ENCODE measurements at places on chromosomes 6 and 20. TPM values are rescaled to one million over a fixed set of nuclear protein-coding genes. Genes with fewer than 3 reads are reported as not detected.

The JAG1 gene
- 132 TPM for total RNA-seq

The CDH26 gene
- total RNA-seq: 0.29 TPM

The MED20 gene
- 25.0 TPM for total RNA-seq

The FAM83C gene
- not detected for total RNA-seq

The GUCA1A gene
- 0.96 TPM for total RNA-seq

The CYP24A1 gene
- 0.04 TPM for total RNA-seq

The ELOVL2 gene
- total RNA-seq: 0.27 TPM

The MAS1L gene
- not detected for total RNA-seq

The CST4 gene
- not detected for total RNA-seq

The HBS1L gene
- total RNA-seq: 97.5 TPM

The SNAP91 gene
- 0.34 TPM for total RNA-seq

The TMEM74B gene
- total RNA-seq: 4.5 TPM

The RRAGD gene
- total RNA-seq: 35.4 TPM

DNA sequence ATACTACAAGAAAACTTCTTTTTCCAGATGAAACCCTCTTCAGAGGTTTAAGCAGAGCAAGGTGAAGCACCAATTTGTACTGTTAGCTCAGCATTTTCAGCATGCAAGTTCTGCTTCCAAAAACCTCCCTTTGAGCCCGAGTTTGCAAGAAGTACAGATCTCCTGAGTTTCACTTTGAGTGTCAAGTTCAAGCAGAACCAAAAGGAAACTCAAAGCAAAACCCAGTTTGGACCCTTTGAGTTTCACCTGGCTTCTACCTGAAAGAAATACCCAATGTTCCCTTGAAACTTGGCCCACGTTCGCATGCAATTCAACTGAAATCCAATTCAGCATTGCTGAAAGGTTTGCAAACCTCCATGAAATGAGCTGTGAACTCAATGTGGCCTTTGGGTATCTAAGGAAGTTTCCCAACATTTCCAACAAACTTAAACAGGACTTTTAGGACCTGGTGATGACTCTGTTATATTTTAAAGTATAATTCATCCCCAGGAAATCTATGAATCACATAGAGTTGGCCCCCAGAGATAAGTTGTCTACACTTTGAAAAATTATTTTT is 62.9 kb upstream of the HBS1L start:
- no peak for DNase-seq

DNA sequence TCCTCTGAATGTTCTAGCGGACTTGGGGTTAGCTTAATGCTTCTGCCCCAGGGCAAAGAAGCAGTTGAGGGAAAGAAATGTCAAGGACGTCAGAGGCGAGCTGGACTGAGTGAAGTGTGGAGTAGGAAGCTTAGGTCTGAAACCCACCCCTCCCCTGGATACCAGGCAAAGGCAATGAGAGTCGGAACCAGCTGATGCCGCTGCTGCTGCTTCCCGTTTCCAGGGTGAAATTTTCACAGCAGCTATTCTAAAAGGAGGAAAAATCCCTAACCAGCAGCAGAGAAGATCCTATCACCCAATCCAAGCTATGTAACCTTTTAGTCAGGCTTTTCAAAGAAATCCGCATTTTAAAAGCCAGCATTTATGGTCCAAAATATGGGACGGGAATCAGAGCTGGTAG is 564.3 kb downstream of the LMBRD1 start:
- no peak for DNase-seq

DNA sequence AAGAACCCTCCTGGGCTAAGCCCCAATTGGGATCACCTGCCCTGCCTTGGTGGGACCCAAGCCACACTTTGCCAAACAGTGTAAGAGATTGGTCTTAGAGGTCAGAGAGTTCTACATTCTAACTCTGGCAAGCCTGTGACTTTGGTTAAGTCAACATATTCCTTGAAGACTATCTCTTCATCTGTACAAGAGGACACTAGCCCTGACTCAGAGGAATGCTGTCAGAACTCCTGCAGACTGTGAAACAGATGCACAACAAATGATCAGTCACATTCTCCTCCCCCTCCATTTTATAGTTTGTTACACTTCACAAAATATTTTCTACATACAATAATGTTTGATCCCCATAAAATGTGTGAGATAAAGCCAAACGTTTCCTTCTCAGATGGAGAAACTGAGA is 91.7 kb upstream of the EPB41L1 start:
- no peak for DNase-seq

- no peak for DNase-seq
These were observed 57.5 kb downstream of the MBOAT1 start for GRCh38 chr6:20154753-20155152.

GRCh38 chr6:151275121-151275520 is 35.4 kb downstream of the AKAP12 start:
- DNase-seq: no peak

GRCh38 chr6:119598883-119599282 is 249.3 kb upstream of the MAN1A1 start:
- no peak for DNase-seq

- DNase-seq: no peak
These were observed 40.4 kb upstream of the MCUR1 start for GRCh38 chr6:13854716-13855250.

GRCh38 chr6:75368151-75368779 is 83.7 kb upstream of the TMEM30A start:
- DNase-seq: no peak

DNA sequence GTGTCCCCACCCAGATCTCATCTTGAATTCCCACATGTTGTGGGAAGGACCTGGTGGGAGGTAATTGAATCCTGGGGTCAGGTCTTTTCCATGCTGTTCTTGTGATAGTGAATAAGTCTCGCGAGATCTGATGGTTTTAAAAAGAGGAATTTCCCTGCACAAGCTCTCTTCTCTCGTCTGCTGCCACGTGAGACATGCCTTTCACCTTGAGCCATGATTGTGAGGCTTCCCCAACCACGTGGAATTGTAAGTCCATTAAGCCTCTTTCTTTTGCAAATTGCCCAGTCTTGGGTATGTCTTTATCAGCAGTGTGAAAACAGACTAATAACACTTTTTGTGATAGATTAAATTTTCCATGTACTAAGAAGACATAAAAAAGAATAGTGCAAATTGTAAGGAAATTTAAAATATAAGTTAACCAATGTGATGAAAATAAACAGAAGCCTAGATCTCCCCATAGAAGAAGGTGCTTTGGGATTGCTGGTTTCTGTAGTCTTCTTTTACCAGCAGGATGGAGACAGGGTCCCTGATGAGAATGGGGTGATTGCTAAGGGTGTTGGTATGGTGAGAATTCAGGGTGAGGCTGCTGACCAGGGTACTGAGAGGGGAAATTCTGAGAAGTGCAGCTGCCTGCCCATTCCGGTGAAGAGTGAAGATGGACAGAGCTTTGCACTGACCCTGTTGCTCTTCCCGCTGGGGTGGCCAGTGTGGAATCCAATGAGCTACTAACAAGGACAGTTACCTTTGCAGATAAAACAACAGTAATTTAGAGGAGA is 50.7 kb downstream of the BMP2 start:
- DNase-seq: no peak

DNA sequence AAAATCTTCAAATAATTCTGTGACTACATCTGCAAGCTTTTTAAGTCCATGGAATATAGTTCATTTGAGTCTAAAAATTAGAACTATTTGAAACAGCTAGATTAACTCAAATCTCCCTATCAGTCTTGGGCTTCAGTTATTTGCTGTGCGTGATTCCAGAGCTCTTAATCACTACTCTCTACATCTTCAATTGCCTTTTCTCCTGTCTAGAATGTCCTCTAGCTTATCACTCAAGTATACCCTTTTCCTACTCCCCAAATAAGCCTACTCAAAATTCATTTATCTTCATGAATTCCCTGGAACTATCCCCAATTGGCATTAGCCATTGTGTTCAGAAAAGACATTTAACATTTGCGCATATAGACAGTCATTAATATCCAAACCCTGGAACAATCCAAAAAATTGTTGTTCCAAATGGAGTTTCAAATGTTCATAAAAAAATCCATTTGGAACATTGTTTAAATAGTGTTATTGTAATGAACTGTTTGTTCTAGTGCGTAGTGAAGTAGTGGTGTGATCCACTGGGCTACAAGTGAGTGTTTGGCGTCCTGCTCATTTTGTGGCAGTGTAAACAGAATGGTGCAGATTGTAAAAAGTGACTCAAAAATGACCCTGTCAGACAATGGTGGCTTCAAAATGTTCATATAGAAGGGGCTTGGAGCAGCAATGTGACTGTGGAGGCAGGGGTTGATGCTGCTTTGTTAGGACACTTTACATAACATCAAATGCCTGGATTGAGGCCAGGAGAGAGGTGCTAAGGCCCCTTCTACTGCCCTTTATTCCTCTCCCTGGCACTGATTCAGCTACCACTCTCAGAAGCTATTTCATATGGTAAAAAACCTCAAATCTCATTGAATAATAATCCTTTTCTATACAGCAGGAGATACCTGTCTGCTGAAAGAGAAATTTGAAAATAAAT is 122.3 kb downstream of the KIF6 start:
- no peak for DNase-seq

DNA sequence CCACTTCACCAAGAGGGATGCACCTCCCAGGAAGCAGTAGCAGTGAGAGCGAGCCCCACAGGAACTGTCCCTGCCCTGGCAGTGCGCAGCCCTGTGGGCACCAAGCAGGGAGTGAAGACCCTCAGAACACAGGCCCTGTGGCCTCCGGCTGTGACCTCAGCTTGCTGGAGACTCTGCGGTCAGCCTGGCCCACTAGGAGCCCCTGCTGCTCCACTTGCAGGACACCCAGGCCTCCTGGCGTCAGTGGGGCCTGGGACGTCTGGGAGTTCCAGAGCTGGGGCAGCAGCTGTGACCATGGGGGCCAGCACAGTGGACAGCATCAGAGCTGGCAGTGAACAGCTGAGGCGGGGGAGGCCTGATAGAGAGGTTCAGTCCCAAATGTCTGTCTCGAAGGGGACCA is 28.3 kb downstream of the PXDC1 start:
- no peak for DNase-seq

GRCh38 chr20:38191654-38192053 is 26.6 kb upstream of the TGM2 start:
- no peak for DNase-seq

GRCh38 chr6:118495485-118496280 is 52.4 kb upstream of the PLN start:
- peak; percentile 18 for DNase-seq

GRCh38 chr6:109252261-109253041 is 129.8 kb downstream of the CD164 start:
- DNase-seq: no peak

GRCh38 chr6:32327103-32327502 is 44.6 kb downstream of the TSBP1 start:
- DNase-seq: no peak

- DNase-seq: peak; percentile 94
These were observed 22.2 kb upstream of the CCN5 start for GRCh38 chr20:44692932-44693480.

GRCh38 chr6:121800047-121800446 is 364.6 kb downstream of the GJA1 start:
- no peak for DNase-seq

- no peak for DNase-seq
These were observed 35.1 kb upstream of the MYL9 start for GRCh38 chr20:36506253-36506652.

DNA sequence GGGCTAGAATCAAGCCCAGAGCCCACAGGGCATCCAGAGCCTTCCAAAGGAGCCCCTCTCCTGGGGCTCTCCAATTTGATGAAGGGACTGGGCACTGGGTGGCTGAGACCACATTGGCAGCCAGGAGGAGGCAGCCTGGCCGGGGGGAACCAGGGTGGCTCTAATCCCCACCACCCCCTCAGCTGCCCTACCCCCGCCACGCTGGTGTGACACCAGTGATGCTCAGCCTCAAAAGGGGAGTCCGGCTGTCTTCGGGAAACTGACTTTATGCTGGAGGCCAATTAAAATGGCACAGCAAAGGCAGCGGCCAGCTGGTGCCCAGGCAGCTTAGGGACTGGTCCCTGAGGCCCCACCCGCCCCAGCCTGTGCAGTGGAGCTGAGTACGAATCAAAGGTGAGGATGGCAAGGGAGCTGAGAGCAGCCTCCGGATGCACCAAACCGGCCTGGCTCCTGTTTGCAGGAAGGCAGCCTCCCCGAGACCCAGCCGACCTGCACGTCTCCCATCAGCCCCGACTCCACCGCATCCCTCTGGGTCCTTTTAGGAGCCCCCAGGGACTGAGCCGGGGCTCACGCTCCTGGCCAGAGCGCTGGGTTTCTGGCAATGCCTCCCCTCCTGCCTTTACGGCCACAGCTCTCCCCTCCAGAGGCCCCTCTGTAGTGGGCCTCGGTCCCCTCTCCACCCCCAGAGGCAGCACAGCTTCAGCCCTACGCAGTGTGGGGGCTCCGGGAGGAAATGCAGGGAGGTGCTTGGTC is 28.5 kb downstream of the CHRNA4 start:
- no peak for DNase-seq

DNA sequence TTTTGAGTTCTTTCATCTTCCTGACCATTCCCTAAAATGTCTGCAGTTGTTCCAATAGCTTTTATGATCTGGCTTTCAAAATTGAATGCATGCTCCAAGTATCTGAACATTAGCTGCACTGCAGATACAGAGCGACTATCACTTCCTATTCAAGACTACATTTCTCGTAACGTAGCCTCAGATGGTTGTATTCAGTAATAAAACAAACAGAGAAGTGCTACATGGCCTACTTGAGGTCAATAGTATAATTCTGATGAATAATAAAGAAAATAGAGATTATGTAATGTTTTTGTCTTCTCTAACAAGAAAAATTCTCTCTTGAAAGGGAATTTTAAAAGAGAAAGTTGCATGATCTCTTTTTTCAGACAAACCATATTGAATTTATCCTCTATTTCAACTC is 333.9 kb upstream of the IRAK1BP1 start:
- DNase-seq: no peak

GRCh38 chr6:33428224-33428965 is 8.5 kb downstream of the SYNGAP1 start:
- no peak for DNase-seq

GRCh38 chr20:53899351-53900167 is 170.8 kb downstream of the BCAS1 start:
- DNase-seq: peak; percentile 96

GRCh38 chr20:60102665-60103210 is 144.5 kb downstream of the CDH26 start:
- DNase-seq: no peak

DNA sequence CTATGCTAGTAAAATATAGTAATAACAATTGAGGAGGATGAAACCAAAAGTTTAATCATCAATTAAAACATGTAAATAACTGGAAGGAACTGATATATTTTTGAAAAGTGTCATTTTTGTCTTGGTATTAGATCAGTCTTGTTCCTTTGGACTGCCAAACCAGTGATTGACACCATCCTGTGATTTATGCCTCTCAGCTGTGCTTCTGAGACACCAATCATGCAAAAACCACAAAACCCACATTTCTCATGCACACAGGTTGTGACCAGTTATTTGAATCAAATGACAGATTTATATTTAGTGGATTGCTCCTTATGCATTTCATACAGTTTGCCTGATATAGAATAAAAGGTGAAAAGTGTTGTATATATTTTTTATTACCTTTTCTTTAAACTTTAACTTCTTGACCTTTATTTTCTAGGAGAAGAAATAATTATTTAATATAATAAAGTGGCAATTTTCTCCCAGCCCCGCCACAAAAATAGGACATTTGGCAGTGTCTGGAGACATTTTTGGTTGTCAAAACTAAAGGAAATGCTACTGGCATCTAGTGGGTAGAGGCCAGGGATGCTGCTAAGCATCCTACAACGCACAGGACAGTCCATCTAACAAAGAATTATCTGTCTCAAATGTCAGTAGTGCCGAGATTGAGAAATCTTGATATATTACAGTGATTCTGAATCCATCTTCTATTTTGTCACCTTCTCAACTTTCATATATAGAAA is 383.6 kb downstream of the BCKDHB start:
- DNase-seq: no peak
